ENCODE measurements at places on chromosomes 11 and 22.

DNA sequence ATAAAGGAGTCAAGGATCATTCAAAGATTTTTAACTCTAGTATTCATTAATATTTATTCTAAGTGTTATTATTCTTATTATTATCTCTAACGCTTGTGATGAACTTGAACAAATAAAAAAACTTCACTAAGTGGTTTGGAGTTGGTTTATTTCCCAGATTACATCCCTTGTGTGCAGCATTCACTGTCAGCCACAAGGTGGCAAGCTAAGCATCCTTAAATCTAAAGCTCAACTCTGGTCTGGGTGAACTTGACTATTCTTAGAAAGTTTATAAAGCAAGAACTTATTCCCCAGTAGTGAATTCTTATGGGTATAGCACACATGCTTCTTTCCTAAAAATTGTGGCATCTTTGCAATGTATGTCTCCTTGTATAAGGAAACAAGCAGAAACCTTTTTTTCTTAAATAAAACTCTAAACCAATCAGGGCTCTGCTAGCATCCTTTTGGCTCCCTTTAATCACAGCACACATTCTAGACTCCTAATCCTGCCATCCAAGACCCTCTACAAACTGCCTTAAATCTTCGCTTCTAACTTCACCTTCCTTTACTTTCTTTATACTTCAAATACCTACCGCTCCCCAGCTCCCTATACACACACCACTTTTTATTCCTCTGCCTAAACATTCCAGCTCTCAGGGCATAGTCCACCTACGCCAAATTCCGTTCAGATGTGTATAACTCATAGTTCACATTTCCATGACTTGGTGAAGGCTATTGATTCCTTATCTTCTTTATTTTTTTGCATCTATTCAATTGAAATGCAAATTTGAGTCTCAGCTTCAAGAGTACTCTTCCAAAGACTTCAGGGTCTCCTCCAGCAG is 1068.8 kb downstream of the DLG2 start:
- no peak for DNase-seq

GRCh38 chr11:125091247-125091876 is 20.1 kb downstream of the TMEM218 start:
- DNase-seq = no peak

- DNase-seq = no peak
Observed at GRCh38 chr11:129224538-129224937, 32.4 kb upstream of the ARHGAP32 start.

DNA sequence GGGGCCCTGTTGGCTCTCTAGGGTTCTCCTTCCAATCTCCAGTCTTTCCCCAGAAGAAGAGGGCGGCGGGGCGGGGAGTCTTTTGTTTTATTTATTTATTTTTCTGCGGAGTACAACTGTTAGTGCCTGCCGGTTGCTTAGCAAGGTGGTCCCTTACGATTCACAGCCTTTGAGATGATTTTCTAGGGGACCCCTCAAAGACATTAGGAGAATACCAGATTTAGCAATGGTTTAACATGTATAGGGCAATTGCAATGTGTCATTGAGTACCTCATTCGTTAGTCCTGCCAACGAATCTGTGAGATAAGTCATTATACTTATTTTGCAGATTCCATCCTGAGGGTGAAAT is 307 bp upstream of the MRPL16 start:
- no peak for DNase-seq

GRCh38 chr11:64729851-64730382 is 6.9 kb upstream of the NRXN2 start:
- DNase-seq = no peak

GRCh38 chr22:36332623-36333332 is 55.0 kb downstream of the MYH9 start:
- DNase-seq = no peak

DNA sequence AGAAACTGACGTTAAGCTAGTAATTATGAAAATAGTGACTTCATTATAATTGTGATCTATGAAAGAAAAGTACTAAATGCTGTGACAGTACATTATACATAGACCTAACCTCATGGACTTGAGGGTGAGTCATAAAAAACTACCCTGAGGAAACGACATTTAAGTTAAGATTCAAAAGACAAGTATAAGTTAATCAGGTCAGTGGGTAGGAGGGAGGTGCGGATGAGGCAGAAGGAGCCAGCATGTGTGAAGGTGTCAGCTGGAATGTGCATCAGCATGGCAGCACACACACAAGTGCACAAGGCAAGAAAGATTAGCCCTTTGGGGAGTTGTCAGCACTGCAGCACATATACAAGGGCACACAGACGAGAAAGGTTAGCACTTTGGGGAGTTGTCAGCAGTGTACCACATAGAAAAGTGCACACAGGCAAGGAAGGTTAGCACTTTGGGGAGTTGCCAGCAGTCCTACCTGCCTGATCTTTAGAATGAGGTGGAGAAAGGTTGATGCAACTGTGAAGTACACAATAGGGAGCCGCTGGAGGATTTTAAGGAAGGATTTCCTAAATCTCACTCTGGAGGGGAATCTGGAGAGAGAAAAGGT is 31.6 kb upstream of the CAVIN3 start:
- no peak for DNase-seq

DNA sequence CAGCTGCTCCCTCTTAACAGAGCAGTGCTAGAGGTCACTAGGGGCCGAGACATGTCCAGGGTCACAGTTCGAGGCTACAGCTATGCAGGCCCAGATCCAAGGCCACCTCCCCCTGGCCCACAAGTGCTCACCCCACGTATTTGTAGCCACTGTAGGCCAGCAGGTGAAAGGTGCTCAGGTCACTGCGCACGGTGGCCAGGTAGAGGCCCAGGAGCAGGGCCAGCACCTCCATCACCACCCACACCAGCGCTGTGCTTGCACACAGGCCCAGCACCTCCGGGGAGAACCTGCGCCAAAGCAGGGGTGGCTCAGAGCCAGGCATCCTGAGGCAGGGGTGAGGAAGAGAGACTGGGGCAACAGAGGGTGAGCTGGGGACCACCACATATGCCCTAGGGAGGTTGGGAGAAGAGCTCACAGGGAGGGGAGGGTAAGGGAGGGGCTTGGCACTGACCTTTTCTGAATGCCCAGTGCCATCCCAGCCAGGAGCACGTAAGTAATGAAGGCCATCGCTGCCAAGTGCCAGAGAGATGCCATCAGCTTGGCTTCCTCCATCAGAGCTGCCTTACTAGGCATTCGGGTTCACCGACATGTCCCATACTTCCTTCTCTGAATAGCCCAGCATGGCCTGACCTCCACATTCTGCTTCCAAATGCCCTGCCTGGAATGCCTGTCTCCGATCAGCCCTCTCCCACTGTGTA is 3.5 kb downstream of the YIF1A start:
- DNase-seq = no peak

DNA sequence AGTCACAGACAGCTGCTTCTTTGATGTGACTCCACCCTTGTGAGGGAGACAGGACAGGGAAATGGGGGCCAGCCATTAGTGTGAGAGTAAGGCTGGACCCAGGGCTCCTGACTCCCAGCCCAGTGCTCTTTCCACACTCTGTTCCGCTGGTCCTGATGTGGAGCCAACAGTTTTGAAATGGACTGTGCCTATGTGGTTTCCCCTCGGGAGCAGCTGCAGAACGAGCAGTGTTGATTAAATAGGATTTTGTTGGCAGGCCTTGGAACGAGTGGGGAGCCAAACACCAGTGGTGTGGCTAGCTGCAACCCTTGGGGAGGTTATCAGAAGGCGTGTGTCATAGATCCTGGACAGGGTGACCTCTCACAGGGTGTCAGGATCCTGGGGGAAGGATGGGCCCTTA is 66.5 kb upstream of the AMPD3 start:
- no peak for DNase-seq

- no peak for DNase-seq
Observed at GRCh38 chr11:57515332-57516060, at the start of gene SLC43A1. Gene SLC43A1 (minus strand): TSS chr11:57515702. CDS start chr11:57514111, 1,591 bp downstream.

GRCh38 chr11:69707176-69707575 is 3.4 kb upstream of the FGF19 start:
- DNase-seq = no peak

DNA sequence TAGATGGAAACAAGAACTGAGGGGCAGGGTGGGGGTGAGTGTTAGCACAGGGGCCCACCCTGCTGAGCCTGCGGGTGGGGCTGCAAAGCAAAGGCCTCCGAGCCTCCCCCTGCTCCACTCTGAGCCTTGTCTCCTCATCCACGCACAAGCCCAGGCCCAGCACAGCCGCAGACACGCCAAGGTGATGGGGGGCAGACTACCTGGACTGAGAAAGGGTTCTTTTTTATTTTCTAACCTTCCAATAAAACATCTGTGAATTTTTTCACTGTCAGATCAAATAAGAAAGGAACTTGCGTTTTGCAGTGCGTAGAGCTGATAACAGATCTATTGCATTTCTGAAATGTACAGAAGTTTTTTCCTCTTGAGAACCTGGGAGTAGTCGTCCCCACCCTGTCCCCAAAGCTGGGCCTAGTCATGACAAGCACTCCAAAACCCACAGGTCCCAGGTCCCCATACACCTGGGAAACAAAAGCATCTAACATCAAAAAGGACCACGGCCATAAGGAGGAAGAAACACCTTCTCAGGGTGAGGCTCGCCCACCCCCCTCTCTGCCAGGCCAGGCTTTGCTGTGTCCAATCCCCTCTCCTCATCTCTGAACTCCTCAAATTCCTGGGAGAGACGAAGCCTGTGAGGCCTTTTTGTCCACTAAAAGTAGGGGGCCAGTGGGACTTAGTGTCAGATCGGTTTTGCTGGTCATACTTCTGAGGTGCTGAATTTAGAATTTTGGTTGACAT is 22.7 kb upstream of the CD5 start:
- no peak for DNase-seq

- no peak for DNase-seq
Observed at GRCh38 chr11:65404210-65404609, 17.8 kb downstream of the FRMD8 start.

DNA sequence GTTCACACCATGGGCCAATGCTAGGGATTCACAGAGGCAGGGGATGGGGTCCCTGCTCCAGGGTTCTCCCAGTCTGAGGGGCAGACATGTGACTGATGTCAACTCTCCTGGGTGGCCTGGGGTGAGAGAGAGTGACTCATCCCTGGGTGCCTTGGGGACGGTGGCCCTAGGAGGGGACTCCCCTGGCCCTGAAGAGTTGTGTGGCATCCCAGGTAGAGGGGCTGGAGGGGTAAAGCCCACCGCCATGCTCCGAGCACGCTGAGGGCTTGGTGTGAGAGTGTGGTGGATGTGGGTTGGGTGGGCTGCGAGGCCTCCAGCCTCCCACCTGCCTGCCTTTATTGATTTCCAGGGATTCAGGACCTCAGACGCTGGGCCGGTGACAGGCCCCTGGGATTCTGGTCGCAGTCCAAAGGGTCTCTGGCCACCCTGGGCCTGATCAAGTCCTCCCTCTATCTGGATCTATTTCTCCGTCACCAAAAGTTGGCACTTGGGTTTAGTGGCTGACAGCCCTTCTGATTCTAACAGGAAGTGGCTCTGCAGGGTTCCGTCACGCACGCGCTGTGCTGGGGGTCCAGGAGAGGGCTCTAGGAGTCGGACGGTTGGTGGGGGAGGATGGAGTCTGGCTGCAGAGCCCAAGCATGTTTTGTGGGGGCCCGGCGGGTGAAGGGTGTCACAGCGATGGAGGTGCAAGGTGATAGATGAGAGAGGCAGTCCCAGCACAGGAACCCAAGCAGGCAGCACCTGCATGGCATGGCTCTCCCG is 27.3 kb upstream of the WNT7B start:
- DNase-seq = no peak

- DNase-seq = no peak
Observed at GRCh38 chr22:48577014-48577690, 1250.5 kb downstream of the BRD1 start.

GRCh38 chr11:131637469-131638175 is 267.2 kb downstream of the NTM start:
- DNase-seq = no peak

GRCh38 chr11:2549080-2549479 is 104.3 kb downstream of the KCNQ1 start:
- no peak for DNase-seq

- no peak for DNase-seq
Observed at GRCh38 chr22:24592058-24592850, 619 bp downstream of the LRRC75B start.

GRCh38 chr11:109806205-109806604 is 287.0 kb upstream of the ZC3H12C start:
- DNase-seq = no peak

DNA sequence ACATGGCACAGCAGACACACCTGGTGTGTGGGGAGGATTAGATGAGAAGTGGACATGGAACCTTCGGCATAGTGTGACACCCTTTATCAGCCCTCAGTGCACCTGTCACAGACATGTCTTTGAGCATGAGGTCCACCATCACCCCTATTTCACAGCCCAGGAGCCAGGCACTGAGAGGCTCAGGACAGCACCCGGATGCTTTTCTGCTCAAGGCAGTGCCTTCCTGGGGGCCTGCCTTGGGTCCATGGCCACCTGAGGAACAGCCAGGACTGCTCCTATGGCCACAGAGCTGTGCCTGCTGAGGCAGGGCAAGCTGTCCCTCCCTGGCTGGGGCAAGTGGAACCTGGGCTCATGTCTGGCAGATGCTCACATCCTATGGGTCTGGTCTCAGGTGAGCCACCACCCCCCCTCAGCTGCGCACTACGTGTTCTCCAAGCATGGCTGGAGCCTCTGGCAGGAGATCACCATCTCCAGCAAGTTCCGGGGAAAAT is 75.8 kb downstream of the MORC2 start:
- DNase-seq = no peak

DNA sequence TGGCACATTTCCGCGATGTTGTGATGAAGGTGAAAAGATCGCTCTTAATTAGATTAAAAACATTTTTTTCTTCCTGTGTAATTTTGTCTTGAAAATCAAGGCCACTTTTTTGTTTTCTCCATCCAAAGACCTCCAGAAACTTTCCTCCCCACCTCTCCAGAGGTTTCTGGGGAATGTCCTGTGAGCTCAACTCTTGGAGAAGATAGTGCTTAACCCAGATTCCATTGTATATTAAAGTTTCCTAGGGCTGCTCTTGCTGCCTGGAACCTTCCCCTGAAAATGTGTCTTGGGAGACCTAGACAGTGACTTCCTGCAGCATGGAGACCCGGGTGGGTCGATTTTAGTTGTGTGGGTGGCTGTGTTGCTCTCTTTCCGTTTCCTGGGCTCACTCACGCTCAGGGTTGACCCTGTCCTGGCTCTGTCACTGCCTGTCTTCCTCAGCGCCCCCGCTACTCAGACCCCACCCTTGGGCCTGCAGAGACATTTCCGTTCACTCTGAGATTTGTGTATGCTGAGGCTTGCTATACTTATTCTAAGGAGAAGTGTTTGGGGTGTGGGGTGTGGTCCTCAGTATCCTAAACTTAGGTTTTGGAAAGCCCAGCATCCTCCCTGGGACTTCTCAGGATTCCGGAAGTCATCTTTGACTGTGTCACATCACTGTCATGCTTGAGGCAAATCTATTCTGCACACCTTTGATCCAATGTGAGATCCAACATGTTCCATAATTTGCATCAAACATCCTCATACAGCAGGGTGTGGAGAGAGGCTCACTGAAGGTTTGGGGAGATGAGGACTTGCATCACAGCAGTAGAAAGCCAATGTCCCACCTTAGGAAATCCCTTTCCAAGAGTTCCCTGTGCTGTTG is 47.2 kb downstream of the KCNQ1OT1 start:
- DNase-seq = no peak
